Right atrium auricular region (tissue), 2 donors: ENCODE measurements at places on chromosomes 16 and 17.

DNA sequence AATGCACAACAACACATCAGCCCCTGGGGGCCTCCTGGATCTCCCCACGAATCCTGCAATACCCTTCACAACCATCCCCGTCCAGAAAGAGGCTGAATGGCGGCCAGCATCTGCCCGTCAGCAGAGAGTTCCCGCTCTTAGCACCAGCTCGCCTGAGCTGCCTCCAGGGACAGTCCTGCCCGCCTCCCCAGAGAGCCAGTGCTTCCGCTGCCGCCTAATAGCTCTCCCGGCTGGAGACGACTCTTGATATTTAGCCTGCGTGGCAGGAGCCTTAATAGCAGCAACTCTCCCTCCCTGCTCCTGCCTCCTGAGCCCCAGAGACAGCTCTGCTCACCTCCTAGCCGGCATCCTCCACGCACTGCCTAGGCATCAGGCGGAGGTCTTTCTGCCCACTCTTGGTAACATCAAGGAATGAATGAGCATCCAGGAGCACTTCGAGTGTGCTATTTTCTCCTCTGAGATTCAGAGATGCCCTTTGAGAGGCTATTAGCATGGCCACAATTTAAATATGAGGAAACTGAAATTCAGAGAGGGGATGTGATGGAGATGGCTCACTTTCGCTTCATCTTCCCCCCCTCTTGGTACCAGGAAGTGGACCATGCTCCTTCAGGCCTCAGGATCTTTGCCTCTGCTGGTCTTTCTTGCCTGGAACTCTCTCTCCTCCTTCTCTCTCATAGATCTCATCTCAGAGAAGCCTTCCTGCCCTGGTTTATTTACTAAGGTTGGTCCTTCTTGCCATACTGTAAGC lies 67.9 kb downstream of the RAI1 start:
- no peaks in the 10 kb centered on the region for H3K27me3 ChIP-seq
- no peak for DNase-seq
- no peaks in the 10 kb centered on the region for H3K36me3 ChIP-seq
- H3K4me1 ChIP-seq, result peaks cover 5% of the 10 kb centered on the region
- no peak overlapping the region for H3K4me3 ChIP-seq

DNA sequence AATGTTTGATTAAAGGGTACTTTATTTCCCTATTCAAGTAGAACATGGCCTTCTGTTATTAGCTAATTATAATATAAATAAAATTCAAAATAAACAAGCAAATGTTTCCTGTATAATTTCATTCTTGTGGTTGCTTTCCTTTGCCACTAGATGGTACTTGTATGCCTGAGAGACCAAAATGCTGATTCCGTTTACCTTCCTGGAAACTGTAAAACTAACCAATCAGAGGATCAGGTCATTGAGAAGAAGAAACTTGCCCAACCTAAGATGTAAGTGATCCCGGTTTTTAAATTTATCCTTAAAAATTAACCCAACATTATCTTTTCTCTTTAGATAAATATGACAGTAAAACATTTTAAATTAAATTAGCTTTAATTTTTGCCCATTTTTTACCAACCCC lies 8.1 kb upstream of the ABCA5 start:
- no peak overlapping the region for H3K27ac ChIP-seq
- no peaks in the 10 kb centered on the region for H3K27me3 ChIP-seq
- H3K4me3 ChIP-seq, result no peak overlapping the region
- no peak for DNase-seq
- H3K4me1 ChIP-seq, result no peaks in the 10 kb centered on the region
- H3K36me3 ChIP-seq, result no peaks in the 10 kb centered on the region

GRCh38 chr16:19315889-19316433 lies 30.4 kb downstream of the CLEC19A start:
- H3K36me3 ChIP-seq, result no peaks in the 10 kb centered on the region
- no peaks in the 10 kb centered on the region for H3K4me1 ChIP-seq
- H3K27me3 ChIP-seq, result no peaks in the 10 kb centered on the region
- H3K27ac ChIP-seq, result no peak overlapping the region

DNA sequence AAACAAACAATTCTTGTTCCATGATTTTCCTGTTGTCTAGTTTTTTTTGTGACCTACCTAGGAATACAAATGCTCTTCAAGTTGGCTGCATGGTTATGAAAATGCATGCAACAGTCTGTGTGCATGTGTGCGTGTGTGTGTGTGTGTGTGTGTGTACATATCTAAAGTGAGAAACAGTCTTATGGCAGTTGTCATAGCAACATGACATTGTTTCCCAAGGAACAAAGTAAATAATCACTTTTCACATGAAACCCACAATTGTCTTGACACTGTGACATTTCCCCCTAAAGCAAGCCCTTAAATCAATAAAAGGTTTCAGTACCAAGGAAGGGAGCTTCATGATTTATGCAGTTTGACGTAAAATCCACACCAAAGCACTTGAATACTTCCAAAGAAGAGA lies 758.4 kb downstream of the CDH8 start:
- no peak overlapping the region for H3K4me3 ChIP-seq
- H3K27me3 ChIP-seq, result no peaks in the 10 kb centered on the region

DNA sequence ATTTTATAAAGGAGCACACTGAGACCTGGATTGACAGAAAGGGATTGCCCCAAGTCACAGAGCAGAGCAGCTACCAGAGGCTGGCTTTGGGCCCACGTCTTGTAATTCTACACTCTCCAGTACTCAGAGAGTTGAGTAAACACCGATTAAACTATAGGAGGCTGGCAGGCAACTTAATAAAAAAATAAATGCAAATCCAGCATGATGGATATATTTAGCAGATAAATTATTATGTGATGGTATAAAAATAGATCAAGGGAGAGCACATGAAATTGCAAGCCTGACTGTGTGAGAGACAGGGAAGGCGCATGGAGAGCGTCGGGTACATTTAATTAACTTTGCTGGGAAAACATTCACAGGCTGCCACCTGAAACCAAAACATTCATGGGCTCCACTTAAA lies 87.7 kb upstream of the CCL2 start:
- no peaks in the 10 kb centered on the region for H3K36me3 ChIP-seq
- DNase-seq, result no peak
- H3K27ac ChIP-seq, result no peak overlapping the region

- DNase-seq, result no peak
- no peak overlapping the region for H3K4me3 ChIP-seq
- no peaks in the 10 kb centered on the region for H3K4me1 ChIP-seq
- H3K27me3 ChIP-seq, result no peaks in the 10 kb centered on the region
- no peak overlapping the region for H3K27ac ChIP-seq
- H3K36me3 ChIP-seq, result no peaks in the 10 kb centered on the region
Measured at GRCh38 chr16:46629331-46630219, 8.4 kb upstream of the SHCBP1 start.

- no peak overlapping the region for H3K27ac ChIP-seq
- H3K4me1 ChIP-seq, result no peaks in the 10 kb centered on the region
- peaks cover 8% of the 10 kb centered on the region for H3K36me3 ChIP-seq
- H3K27me3 ChIP-seq, result no peaks in the 10 kb centered on the region
- no peak for DNase-seq
- no peak overlapping the region for H3K4me3 ChIP-seq
Measured at GRCh38 chr17:17060930-17061329, 18.7 kb downstream of the MPRIP start.

- no peak overlapping the region for H3K4me3 ChIP-seq
- peaks cover 5% of the 10 kb centered on the region for H3K36me3 ChIP-seq
- H3K4me1 ChIP-seq, result peaks cover 100% of the 10 kb centered on the region
- DNase-seq, result no peak
- peak overlapping the region; percentile 98 for H3K27ac ChIP-seq
- H3K27me3 ChIP-seq, result no peaks in the 10 kb centered on the region
Measured at GRCh38 chr17:40326014-40326831, 17.2 kb downstream of the RARA start.

DNA sequence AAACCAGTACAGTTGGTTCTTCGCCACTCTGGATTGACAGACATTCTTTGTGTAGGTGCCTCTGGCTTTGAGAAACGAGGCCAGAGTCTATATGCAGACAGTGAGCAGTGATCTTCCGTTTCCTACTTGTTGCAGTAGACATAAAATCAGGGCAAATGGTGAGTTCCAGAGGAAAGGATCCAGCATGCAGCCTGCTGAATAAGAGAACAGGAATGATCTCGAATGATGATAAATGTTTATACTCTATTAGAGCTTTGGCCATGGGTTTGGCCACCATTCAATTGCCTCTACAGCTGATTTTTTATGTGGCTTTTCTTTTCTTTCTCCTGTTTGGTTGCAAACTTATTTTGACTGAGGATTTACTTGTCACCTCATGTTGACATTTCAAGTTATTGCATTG lies 286.7 kb downstream of the IRX3 start:
- no peaks in the 10 kb centered on the region for H3K36me3 ChIP-seq
- no peak overlapping the region for H3K4me3 ChIP-seq
- H3K27ac ChIP-seq, result no peak overlapping the region
- no peaks in the 10 kb centered on the region for H3K27me3 ChIP-seq
- no peaks in the 10 kb centered on the region for H3K4me1 ChIP-seq

- H3K4me1 ChIP-seq, result peaks cover 8% of the 10 kb centered on the region
- no peak for DNase-seq
- no peak overlapping the region for H3K27ac ChIP-seq
Measured at GRCh38 chr17:55661256-55661758, 61.4 kb downstream of the TMEM100 start.

GRCh38 chr17:43673516-43674323 lies 12.0 kb upstream of the MEOX1 start:
- H3K4me3 ChIP-seq, result no peak overlapping the region
- peak; percentile 83 for DNase-seq
- no peaks in the 10 kb centered on the region for H3K36me3 ChIP-seq
- H3K27ac ChIP-seq, result no peak overlapping the region
- H3K27me3 ChIP-seq, result no peaks in the 10 kb centered on the region

DNA sequence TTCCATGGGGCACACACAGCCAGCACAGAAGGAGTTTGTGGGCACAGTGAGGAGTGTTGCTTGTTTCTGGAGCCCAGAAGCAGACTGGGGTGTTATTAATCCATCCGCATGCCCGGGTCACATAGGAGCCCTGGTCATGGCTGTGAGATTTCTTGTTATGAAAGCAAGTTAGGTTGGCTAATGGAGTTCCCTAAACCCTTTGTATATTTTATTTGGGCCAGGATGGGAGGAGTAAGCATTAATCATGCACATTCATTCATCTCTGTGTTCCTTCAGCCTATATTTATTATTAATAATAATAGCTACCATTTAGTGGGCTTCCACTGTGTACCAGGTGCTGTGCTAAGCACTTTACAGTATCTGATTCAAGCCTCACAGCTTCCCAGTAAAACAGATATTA lies 200.6 kb upstream of the CDH5 start:
- no peak for DNase-seq
- H3K36me3 ChIP-seq, result no peaks in the 10 kb centered on the region
- H3K27me3 ChIP-seq, result no peaks in the 10 kb centered on the region
- H3K4me3 ChIP-seq, result no peak overlapping the region
- no peaks in the 10 kb centered on the region for H3K4me1 ChIP-seq

- H3K36me3 ChIP-seq, result no peaks in the 10 kb centered on the region
- no peaks in the 10 kb centered on the region for H3K4me1 ChIP-seq
- H3K27me3 ChIP-seq, result no peaks in the 10 kb centered on the region
- no peak overlapping the region for H3K27ac ChIP-seq
- H3K4me3 ChIP-seq, result no peak overlapping the region
Measured at GRCh38 chr16:73268366-73268993, 220.6 kb upstream of the ZFHX3 start.

DNA sequence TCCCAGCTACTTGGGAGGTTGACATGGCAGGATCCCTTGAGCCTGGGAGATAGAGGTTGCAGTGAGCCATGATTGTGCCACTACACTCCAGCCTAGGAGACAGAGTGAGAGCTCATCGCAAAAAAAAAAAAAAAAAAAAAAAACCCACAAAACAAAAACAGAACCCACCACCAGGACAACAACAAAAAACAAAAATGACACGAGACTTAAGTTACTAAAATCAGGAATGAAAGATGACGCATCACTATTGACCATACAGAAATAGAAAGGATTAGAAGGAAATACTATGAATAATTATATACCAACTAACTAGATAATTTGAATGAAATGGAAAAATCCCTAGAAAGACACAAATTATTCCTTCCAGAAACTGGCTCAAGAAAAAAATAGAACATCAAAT lies 432.4 kb upstream of the PMFBP1 start:
- no peak overlapping the region for H3K4me3 ChIP-seq
- no peaks in the 10 kb centered on the region for H3K4me1 ChIP-seq
- DNase-seq, result no peak
- H3K27ac ChIP-seq, result no peak overlapping the region

DNA sequence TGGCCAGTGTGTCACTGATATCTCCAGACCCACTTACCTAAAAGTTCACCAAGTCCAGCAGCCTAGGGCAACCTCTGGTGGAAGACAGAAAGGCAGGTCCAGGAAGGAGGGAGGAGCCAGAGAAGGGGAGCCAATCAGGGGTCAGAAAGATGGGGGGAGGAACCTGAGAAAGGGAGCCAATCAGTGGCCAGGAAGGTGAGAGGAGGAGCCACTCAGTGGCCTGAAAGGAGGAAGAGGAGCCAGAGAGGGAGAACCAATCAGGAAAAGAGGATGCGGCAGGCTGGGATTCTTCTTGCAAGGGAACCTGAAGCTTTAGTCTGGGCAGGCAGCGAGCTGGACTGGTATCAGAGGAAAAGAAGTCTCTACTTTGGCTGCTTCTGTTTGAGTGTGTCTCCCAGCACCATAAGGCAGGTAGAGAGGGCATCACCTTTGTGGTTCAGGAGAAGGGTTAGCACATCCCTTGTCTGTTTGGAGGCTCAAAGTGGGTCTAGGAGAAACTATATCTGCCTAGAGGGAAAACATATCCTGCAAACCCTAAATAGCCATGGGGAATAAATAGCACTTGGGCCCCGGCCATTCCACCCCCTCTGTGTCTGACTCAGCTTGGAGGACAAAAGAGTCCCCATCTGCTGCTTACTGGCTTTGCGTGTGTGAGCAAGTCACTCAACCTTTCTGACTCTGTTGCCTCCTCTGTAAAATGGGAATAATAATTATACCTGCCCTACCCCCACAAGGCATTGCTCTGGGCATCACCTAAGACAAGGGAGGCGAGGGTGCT lies 43.4 kb upstream of the CRHR1 start:
- no peaks in the 10 kb centered on the region for H3K36me3 ChIP-seq
- no peak for DNase-seq
- H3K4me1 ChIP-seq, result no peaks in the 10 kb centered on the region

- DNase-seq, result no peak
- peak overlapping the region; percentile 56 for H3K4me3 ChIP-seq
- H3K27me3 ChIP-seq, result peaks cover 17% of the 10 kb centered on the region
Measured at GRCh38 chr17:72122010-72122764, 1.4 kb downstream of the SOX9 start.

- no peaks in the 10 kb centered on the region for H3K4me1 ChIP-seq
- no peaks in the 10 kb centered on the region for H3K36me3 ChIP-seq
- H3K27me3 ChIP-seq, result no peaks in the 10 kb centered on the region
- no peak overlapping the region for H3K4me3 ChIP-seq
Measured at GRCh38 chr17:68060336-68060735, 24.8 kb downstream of the KPNA2 start.
